ENCODE measurements at places on chromosomes 2 and 18.
A peak's percentile ranks its signal among the peaks of the same experiment; 100 is the strongest.

DNA sequence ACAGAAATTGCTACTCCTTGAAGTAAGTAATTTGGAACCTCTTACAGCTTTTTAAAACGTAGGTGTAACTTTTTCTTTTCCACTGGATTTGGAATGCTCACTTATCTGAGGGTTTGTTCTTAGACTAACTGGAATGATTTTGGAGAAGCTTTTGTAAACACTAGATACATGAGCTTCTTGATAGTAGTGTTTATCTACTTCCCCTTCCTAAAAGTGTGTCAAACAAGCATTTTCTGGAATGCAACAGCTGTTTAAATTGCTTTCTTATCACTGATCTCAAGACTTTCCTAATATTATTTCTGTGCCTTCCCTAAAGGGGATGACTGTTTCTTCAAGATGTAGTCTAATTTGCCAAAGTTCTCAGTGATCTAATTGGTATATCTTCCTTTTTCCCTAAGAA, 282.6 kb downstream of the CCDC178 start:
- DNase-seq, result no peak

DNA sequence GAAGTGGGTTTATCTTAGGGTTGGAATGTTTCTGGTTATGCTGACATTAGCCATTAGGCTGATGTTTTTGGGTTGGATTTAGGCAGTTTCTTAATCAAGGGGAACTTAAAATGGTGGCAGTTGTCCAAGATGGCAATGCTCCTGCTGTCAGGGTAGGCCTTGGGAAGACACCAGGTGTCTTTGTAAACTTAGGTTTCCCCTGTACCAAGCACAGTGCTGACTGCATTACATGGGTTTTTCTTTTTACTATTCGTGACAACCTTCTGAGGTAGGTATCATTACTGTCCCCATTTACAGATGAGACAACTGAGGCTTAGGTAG, 528 bp upstream of the ATG16L1 start:
- no peak for DNase-seq

GRCh38 chr2:22946553-22946952, 438.4 kb upstream of the KLHL29 start:
- DNase-seq, result no peak

DNA sequence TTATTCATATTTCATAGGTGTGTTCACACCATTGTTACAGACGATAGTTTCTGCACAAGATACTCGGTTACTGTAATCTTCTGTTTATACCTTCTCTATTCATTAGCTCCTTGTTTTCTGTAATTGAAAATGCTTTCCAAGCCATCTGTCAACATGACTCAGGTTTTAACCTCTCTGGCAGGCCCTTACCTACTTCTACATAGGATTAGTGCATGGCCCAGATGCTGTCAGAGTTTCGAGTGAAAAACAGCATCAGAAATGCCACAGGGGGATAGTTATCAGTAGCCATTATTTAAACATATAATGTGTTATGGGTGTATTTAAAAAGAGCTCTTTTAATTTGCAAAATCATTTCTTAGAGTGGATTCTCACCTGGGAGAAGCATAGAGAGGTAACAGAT, 596.4 kb downstream of the FBXO15 start:
- DNase-seq, result no peak

- DNase-seq, result no peak
Observed at GRCh38 chr18:48029296-48029986, 99.0 kb upstream of the SMAD2 start.

DNA sequence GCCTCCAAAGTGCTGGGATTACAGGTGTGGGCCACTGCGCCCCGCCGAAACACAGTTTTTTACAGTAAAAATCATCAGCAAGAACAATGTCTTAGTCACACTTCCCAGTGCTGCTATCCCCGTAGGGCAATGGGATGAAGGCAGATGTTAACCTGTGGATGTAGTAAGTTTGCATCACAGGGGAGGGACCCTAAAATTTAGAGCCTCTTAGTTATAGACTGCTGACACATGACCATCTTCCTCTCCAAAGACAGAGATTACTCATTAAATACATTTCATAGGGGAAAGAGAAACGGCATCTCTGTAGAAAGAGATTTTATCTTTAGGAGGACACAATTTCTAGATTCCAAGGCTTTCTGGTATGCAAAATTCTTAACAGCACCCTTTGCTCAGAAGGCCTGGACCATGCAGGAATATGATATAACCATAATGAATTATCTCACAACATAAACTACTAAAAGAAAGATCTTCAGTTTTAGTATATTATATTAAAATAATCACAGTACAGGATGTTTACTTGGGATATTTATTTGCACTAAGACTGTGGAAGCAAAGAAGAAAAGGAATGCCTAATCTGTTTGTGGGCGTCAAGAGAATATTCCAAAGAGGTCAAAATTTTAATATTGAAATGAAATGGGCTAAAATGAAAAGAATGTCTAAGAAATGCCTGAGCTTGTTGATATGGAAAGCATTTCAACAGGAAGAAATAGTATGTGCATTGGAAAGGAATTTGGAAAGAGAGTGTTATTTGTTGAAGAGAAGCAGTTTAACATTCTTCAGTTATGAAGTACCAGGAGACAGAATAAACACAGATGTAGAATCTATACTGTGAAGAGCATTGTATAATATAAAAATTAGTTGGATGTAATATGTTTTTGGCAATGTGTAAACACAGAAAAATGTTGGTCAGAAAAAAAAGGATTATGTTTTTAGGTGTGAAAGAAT, 1228.3 kb upstream of the CHAC2 start:
- DNase-seq, result no peak

GRCh38 chr2:56687169-56687568, 503.4 kb downstream of the CCDC85A start:
- DNase-seq, result no peak

DNA sequence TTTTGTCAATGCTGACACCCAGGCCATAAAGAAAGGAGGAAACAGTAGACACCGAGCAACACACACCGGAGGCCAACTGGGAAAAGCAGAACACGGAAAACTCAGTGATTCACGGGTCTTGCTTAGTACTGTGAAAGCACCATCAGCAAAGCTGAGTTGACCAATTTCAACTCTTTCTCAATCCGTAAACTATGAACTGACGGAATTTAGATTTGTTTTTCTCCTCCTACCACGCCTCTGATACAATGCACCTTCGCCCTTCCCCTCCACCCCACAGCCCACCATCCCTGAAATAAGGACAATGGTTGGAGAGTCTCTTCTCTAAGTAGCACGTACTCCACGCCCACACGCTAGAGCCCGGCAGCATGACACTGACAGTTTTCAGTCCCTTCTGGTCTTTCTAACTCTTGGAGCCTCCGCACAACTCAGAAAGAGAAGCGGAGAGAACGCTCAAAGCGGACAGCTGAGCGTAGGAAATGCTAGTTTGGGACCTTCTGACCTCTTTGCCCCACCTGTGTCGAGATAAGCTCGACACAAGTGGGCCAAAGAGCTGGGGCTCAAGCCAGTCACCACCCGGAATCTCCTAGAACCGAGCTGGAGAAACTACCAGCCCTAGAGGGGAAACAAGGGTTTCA, 669 bp downstream of the LNPK start:
- DNase-seq, result peak; percentile 79

Data from hematopoietic multipotent progenitor cell treated with erythropoietin and hydrocortisone succinate and interleukin-3 and kit ligand, for 4 days (in vitro differentiated cells).